ENCODE measurements at places on chromosomes 6 and 20.

- no peaks in the 10 kb centered on the region for H3K27me3 ChIP-seq
- DNase-seq = no peak
- H3K36me3 ChIP-seq = no peaks in the 10 kb centered on the region
- peaks cover 55% of the 10 kb centered on the region for H3K4me1 ChIP-seq
These were observed 32.7 kb downstream of the TGM2 start for GRCh38 chr20:38132156-38132909.

DNA sequence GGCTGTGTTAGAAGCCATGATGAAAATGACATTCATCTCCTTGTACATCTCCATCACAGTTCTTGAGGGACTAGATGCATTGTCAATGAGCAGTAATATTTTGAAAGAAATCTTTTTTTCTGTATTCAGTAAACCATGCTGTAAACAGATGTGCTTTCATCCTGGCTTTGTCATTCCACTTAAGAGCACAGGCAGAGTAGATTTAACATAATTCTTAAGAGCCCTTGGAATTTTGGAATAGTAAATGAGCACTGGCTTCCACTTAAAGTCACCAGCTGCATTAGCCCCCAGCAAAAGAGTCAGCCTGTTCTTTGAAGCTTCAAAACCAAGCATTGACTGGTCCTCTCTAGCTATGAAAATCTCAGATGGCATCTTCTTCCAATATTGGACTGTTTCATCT is 197.8 kb upstream of the HDDC2 start:
- H3K27me3 ChIP-seq = no peaks in the 10 kb centered on the region
- H3K4me3 ChIP-seq = no peak overlapping the region
- H3K27ac ChIP-seq = no peak overlapping the region
- no peak for DNase-seq
- no peaks in the 10 kb centered on the region for H3K36me3 ChIP-seq

GRCh38 chr6:161038229-161039031 is 46.9 kb downstream of the MAP3K4 start:
- H3K4me3 ChIP-seq = no peak overlapping the region
- H3K36me3 ChIP-seq = peaks cover 4% of the 10 kb centered on the region
- H3K4me1 ChIP-seq = no peaks in the 10 kb centered on the region
- H3K27me3 ChIP-seq = no peaks in the 10 kb centered on the region

DNA sequence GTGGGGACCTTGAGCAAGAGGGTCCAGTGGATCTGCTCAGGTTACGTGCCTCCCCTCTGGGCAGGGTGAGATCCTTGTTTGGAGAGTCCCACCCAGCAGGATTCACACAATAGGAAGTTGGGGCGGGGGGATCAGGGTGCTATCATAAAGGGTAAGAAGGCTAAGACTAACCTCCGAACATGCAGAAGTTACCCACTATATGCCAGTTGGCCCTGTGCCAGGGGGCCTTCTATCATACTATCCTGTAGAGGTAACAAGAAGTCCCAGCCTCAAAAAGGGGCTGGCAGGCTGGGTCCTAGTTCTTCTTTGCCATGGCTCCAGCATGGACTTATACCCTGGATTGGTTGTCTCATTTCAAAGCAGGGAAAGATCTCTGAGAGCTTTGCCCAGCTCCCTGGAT is 94.1 kb downstream of the CDH26 start:
- H3K27ac ChIP-seq = no peak overlapping the region
- peaks cover 4% of the 10 kb centered on the region for H3K27me3 ChIP-seq
- H3K4me3 ChIP-seq = no peak overlapping the region
- DNase-seq = no peak

DNA sequence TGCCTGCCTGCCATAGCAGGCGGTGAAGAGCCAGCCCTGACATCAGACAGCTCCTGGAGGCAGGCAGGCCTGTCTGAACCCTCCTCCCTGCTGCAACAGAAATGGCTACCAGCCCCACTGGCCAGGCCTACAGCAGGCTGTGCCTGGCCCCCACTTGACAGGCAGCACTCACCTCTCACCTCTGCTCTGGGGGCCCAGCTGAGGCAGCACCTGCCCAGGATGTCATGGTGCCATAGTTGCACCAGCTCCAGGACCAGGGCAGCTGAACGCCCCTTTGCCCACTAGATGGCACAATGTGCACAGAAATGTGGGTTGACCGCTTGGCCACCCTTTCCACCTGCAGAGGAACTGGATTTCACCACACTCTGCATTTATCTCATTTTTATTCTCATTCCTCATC is 30.6 kb downstream of the MRPL14 start:
- no peak for DNase-seq
- H3K4me3 ChIP-seq = no peak overlapping the region
- no peaks in the 10 kb centered on the region for H3K4me1 ChIP-seq
- H3K27me3 ChIP-seq = no peaks in the 10 kb centered on the region

DNA sequence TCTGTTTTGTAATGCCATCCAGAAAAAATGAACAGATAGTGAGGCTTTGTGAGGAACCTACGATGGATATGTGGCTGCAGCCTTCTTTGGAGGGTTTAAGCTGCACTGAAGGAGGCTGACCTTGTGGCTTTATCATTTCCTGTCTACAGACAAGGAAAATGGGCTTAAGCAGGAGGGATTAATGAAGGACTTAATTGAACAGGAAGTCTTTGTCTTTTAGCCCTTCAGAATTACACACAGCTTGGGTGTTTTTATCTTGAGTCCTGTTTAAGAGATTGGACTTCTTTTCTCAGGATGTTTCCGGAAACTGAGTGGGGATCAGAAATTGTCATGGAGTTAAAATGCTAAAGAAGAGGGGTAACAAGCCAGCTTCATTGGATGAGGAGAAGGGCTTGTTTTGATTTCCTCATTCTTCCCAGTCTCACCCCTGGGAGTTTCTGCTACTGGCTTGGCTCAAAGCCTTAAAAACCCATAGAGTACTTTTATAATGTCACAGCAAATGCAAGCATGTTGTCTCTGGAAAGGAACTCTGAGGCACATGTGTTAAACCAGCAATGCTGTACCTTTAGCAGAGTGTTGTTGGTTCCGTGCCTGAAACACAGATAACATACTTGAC is 193.6 kb downstream of the JARID2 start:
- H3K27ac ChIP-seq = no peak overlapping the region
- no peaks in the 10 kb centered on the region for H3K27me3 ChIP-seq
- no peak for DNase-seq
- no peak overlapping the region for H3K4me3 ChIP-seq

DNA sequence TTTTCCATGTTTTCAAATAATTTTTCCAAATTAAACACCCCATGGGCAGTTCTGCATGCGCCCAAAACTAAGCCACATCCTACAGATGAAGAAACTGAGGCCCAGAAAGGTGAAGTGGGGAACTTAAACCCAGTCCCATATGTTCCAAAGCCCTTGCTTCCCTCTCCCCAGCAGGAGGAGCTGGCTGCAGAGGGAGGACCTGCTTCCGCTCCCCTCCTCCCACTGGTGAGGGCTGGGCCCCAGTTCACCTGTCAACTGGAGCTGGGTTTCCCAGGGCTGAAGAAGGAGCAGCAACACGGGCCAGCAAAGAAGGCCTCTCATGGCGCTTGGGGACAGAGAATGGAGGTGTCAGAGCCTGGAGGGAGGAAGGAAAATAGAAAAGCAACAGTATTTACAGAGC is 1.4 kb upstream of the RBPJL start:
- H3K27ac ChIP-seq = no peak overlapping the region
- H3K36me3 ChIP-seq = no peaks in the 10 kb centered on the region
- H3K4me3 ChIP-seq = no peak overlapping the region
- no peaks in the 10 kb centered on the region for H3K27me3 ChIP-seq
- no peak for DNase-seq

DNA sequence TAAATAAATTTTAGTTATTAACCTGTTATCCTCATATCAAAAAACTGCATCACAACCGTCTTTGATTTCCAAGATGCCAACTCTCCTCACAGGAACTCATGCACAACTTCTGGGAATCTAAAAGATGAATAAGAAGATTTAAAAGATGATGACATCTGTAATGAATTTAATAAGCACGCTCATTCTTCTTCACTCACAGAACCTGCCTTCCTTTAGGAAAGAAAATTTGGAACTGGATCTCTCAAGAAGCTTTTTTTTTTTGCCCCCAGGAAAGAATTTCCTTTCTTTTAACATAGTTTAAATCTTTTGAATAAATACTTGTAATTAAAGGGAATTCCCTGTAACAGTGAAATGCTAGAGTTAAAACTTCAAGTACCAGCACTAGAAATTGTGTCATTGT is 161.5 kb downstream of the HIVEP2 start:
- H3K27ac ChIP-seq = no peak overlapping the region
- H3K36me3 ChIP-seq = no peaks in the 10 kb centered on the region
- H3K4me3 ChIP-seq = no peak overlapping the region
- H3K27me3 ChIP-seq = no peaks in the 10 kb centered on the region
- no peaks in the 10 kb centered on the region for H3K4me1 ChIP-seq

DNA sequence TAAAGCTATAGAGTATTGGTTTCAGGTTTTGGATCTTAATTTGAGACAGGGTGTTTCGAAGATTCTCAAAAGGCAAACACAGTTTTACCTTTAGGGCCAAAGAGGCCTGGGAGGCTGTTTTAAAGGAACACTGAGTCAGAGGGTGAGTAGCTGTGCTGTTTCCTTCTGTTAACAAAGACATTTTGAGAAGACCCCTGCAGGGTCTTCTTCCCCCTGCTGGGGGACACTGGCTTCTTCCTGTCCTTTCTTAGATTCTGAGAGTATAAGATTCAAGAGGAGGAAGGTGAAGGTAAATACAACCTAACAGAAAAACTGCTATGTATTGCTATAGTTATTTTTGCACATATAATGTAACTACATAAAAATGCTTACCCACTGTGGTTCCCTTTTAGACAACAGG is 19.0 kb downstream of the HS3ST5 start:
- no peak for DNase-seq
- no peaks in the 10 kb centered on the region for H3K27me3 ChIP-seq
- no peak overlapping the region for H3K27ac ChIP-seq
- H3K36me3 ChIP-seq = no peaks in the 10 kb centered on the region
- no peaks in the 10 kb centered on the region for H3K4me1 ChIP-seq

DNA sequence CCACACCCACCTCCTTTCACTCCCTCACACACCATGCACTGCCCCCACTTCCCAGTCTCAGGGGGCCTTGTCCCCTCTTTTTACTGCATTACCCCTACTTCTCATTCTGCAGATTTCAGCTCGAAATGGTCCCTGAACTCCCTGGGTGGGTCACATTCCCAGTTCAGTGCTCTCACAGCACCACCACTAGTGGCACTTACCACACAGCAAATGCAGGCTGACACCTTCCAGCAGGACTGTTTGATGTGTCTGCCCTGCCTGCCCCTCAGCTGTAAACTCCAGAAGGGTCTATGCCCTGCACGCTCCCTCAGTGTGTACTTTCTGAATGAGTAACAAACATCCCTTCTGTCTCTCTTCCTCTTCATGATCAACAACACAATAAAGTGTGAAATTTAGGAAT is 4.0 kb downstream of the DYNLT1 start:
- DNase-seq = no peak
- no peak overlapping the region for H3K27ac ChIP-seq
- no peak overlapping the region for H3K4me3 ChIP-seq
- no peaks in the 10 kb centered on the region for H3K27me3 ChIP-seq
- peaks cover 6% of the 10 kb centered on the region for H3K36me3 ChIP-seq

- no peak for DNase-seq
- H3K36me3 ChIP-seq = no peaks in the 10 kb centered on the region
- no peak overlapping the region for H3K27ac ChIP-seq
- H3K4me1 ChIP-seq = no peaks in the 10 kb centered on the region
These were observed 928.9 kb downstream of the EYS start for GRCh38 chr6:64777941-64778785.

DNA sequence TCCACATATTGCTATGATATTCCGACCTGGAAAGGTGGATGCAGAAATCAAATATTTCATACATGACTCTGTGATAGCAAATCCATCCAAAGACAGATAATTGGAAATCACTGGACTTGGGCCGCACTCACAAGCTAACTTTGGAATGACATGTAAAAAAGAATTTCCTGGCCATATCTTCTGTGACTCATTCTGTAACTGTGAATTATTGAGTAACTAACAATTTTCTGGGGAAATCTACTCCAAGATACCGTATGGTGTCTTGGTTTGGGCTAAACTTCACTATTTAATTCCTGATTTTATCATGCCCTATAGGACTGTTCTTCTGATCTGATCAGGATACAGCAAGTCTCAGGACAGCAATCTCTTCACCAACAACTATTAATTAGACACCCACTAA is 92.7 kb upstream of the LY86 start:
- no peak overlapping the region for H3K27ac ChIP-seq
- no peaks in the 10 kb centered on the region for H3K27me3 ChIP-seq
- DNase-seq = no peak

DNA sequence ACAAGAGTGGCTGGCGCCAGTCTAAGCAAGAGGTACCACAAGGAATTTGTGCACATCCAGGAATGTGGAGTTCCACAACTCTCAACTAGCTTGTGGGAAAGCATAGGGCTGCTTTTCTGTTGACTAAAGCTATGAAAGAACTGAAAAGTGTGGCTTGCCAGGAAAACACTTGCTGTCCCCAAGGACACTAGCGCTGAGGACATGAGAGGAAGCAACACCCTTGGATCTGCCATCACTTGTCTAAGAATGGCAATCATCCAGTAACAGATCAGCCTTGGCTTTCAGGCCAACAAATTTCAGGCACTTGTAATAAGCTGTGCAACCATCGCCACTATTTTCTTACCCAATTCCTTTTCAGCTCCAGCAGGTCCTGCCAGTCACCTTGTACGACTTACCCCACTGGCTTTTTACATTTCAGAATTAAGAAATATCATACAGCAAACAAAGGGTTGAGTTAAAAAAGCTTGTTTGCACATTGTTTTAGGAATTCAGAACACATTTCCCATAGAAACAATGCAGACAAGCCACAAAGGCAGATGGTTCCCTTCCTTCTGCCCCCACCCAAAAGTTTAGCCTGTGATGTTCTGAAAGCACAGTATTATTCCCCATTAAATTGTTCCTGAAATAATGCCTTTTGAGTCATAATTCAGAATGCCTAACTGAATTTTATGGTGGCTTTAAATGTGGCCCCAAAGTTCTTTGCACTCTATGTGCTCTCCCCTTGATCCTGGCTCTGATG is 57.9 kb upstream of the SSTR4 start:
- H3K36me3 ChIP-seq = no peaks in the 10 kb centered on the region
- no peaks in the 10 kb centered on the region for H3K27me3 ChIP-seq
- H3K4me1 ChIP-seq = no peaks in the 10 kb centered on the region
- no peak overlapping the region for H3K27ac ChIP-seq
- H3K4me3 ChIP-seq = no peak overlapping the region

GRCh38 chr20:59300333-59301081 is at the start of gene EDN3:
TSS of gene EDN3 (plus strand) at chr20:59300611. CDS start at chr20:59300813, 202 bp downstream.
- no peak within 1 kb of the TSS for H3K4me3 ChIP-seq
- no peaks in the 10 kb centered on the region for H3K4me1 ChIP-seq
- no peak for DNase-seq
- no peak within 1 kb of the TSS for H3K27ac ChIP-seq
- H3K27me3 ChIP-seq = peaks cover 16% of the 10 kb centered on the region

DNA sequence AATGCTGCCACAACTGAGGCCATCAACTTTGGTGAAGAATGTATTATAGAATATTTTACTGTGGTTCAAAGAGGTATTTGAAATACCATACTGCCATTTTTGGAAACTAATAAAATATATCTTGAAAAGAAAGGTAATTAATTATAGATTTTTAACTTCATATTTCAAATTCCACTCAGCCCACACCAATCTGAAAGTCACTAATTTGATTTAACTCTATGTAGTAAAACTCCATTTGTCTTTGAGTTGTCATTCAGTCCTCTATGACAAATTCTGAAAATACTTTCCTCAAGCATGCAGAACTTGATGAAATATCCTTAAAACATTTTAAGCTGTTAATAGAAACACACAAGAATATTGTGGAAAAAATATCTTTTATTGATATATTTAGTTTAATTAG is 1196.7 kb upstream of the CITED2 start:
- no peak for DNase-seq
- no peak overlapping the region for H3K4me3 ChIP-seq
- H3K27ac ChIP-seq = no peak overlapping the region
- H3K27me3 ChIP-seq = no peaks in the 10 kb centered on the region
- H3K36me3 ChIP-seq = no peaks in the 10 kb centered on the region

Measured in Panc1 (cell line).